ENCODE measurements at places on chromosomes 13 and 19. TPM values are rescaled to one million over a fixed set of nuclear protein-coding genes. Genes with fewer than 3 reads are reported as not detected.

DNA sequence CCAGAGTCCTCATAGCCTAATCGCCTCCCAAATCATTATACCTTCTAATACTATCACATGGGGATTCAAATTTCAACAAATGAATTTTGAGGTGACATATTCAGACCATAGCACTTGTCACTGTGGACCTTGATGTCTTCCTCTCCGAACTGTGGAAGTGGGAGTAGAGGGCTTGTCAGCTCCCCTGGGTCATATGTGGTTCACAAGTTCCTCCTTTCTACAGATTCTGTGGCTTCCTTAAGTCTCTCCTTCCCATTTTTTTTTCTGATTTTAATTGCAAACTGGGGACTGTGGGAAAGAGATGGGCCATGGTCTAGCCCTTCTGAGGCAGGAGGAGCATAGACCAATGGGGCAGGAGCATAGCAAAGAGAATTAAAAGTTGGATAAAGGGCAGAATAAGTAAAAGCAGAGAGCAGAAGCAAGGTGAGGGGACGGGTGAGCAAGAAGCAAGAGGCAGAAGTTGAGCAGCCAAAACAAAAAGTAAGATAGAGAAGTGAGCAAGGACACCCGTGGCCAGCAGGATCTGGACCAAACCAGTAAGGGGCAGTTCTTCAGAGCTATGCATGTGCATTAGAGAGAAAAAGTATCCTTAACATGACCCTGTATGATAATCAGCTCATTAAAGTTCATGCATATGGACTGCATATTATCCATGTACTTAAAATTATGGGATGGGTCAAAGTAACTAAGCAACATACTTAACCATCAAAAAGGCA lies 2.6 kb upstream of the SIGLEC7 start:
- DNase-seq, result no peak

- DNase-seq, result no peak
Observed at GRCh38 chr13:57631596-57632275, at the start of gene PCDH17. Gene PCDH17, plus strand, starts transcription at chr13:57631744. Its CDS starts 803 bp downstream, at chr13:57632547.

DNA sequence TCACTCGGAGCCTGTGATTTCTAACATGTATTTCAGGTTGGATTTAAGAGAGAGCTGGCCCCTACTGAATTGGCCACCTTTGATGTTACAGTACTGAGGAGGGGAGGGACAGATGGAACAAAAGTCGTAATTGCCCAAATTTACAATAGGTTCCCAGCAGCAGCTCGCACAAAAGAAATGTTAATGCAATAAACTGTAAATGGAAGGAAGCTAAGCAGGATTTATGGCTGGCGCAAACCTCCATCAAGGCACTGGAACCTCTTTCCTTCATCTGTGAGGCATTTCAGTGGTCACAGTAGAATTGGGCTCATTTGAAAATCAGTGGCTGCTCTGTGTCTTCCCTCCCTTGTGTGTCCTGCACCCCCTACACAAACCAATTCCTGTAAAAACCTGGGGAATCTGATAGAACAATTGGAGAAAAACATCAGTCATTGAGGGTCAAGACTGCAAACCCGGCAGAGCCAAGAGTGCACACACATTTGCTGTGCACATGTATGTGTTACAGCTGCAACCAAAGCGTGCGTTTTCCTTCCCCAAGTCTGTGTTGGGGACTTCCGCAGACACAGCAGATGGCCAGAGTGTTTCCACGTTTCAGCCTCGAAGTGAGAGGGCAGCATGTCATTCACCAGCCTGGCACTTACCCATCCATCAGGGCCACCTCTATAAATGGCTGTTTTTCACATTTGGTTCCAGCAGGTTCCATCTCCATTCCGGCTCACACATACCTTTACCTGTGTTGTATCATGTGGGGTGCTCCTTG lies 192.8 kb downstream of the TM9SF2 start:
- DNase-seq, result no peak

DNA sequence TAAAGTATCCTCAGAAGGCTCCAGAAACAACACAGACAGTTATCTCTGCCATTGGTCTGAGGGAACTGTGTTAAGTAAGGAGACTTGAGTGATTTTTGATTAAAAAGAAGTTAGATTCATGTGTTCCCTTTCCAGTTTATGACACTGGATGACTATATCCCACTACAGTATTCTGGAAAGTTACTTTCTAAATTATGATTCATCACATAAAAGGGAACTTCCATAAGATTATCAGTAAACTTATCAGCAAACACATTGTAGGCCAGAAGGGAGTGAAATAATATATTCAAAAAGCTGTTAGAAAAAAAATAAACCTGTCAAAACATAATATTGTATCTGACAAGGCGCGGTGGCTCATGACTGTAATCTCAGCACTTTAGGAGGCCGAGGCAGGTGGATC lies 700.0 kb downstream of the SLITRK6 start:
- DNase-seq, result no peak

The PSG4 gene
- total RNA-seq, result not detected

- no peak for DNase-seq
Observed at GRCh38 chr19:28934631-28935030, 278.3 kb downstream of the UQCRFS1 start.
